ENCODE measurements at places on chromosomes 1 and 21.
A peak's percentile ranks its signal among the peaks of the same experiment; 100 is the strongest.

DNA sequence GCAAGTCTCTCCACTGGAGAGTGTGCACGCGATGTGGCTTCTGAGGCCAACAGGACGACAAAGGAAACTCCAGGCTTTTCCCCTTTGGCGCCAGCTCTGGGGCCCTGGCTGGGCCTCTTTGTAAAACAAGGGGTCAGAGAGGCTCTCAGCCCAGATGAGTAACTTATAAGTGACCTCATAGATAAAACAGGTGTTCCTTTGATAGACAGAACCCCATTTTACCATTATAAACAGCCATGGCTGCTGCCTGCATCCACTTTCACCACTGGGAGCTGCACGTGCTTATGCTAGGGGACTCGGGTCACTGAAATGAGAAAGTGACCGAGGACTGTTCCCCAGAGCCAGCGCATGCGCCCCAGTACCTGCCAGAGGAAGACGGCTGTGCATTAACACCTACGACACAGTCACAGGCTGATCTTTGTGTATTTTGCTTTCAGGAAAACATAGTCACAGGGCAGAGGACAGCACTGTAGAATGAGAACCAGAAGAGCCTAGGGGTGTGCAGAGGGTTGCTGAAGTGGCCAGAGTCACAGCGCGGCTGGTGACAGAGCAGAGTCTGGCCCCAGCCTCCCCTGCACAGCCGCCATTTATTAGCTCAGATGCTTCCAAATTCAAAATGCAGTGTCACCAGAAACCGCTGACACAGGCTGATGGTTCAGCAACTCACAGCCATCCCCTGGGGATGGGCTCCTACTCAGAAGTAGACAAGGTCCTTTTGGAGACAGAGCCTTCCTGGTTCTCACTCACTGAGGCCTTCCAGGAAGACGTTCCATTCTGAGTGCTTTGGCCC, 12.7 kb downstream of the RNF207 start:
- no peak for DNase-seq

- no peak for DNase-seq
These were observed 70.0 kb upstream of the KIAA0040 start for GRCh38 chr1:175262621-175263020.

GRCh38 chr1:17757426-17757825, 2.3 kb downstream of the ACTL8 start:
- DNase-seq, result no peak

- DNase-seq, result no peak
These were observed 3.0 kb downstream of the EFNA3 start for GRCh38 chr1:155081472-155082300.

GRCh38 chr1:99737016-99737415, 29.4 kb downstream of the FRRS1 start:
- peak; percentile 48 for DNase-seq

- no peak for DNase-seq
These were observed 32.0 kb upstream of the EXO1 start for GRCh38 chr1:241816008-241816407.

DNA sequence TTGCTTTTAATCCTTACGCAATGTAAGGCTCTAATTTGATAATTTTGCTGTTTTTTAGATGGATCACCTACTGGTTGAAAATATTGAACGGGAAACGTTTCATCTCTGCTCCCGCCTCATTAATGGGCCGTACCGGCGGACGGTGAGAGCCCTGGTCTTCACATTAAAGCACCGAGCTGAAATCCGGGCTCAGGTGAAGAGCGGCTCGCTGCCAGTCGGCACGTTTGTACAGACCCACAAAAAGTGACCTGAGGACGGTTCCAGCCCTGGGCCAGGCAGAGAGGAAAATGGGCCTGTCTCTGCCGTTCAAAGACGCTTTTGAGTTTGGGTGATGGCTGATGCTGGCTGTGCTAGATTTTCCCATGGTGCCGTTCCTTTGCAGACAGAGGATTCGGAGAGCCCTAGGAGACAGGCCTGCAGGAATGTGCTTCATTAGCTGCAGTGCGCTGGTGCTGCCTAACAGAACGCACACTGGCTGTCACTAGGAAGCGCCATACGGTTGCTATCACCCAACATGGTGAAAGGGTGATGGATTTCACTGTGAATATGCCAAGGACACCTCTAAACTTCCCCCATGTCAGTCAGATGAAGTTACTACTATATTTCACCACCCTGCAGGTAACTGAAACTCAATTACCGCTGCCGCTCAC, 42.9 kb downstream of the TCEANC2 start:
- no peak for DNase-seq

- no peak for DNase-seq
These were observed 18.1 kb upstream of the POFUT2 start for GRCh38 chr21:45305836-45306235.

GRCh38 chr1:158154501-158154900, 26.2 kb upstream of the CD1D start:
- DNase-seq, result no peak

- DNase-seq, result no peak
These were observed 205.5 kb upstream of the HOOK1 start for GRCh38 chr1:59609245-59609644.

- DNase-seq, result no peak
These were observed 153.6 kb upstream of the SAMSN1 start for GRCh38 chr21:14699433-14700407.
